ENCODE measurements at places on chromosomes 5 and 9.

GRCh38 chr5:10528056-10528816 is 35.6 kb upstream of the ANKRD33B start:
- DNase-seq = no peak

GRCh38 chr5:76074487-76075065 is 8.6 kb upstream of the SV2C start:
- no peak for DNase-seq

DNA sequence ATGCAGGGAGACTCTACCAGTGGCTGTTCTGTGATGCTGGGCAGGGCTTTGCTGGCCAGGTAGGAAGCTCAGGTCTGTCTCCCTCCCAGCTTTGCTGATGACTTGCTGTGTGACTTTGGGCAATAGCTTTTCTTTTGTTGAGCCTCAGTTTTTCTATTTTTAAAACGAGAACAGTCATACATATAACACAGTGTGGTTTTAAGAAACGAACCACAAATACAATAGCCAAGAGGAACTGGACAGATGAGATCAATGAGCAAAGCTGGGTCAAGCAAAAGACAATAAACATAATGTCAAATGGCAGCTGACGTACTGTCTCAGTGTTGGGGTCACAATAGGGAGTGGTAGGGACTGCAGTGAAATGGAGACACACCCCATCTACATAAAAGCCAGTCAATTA is 20.2 kb downstream of the SLIT3 start:
- no peak for DNase-seq

- no peak for DNase-seq
Measured at GRCh38 chr9:79013715-79014610, 557.8 kb upstream of the TLE4 start.

- DNase-seq = no peak
Measured at GRCh38 chr9:117768750-117769395, 64.7 kb downstream of the TLR4 start.

DNA sequence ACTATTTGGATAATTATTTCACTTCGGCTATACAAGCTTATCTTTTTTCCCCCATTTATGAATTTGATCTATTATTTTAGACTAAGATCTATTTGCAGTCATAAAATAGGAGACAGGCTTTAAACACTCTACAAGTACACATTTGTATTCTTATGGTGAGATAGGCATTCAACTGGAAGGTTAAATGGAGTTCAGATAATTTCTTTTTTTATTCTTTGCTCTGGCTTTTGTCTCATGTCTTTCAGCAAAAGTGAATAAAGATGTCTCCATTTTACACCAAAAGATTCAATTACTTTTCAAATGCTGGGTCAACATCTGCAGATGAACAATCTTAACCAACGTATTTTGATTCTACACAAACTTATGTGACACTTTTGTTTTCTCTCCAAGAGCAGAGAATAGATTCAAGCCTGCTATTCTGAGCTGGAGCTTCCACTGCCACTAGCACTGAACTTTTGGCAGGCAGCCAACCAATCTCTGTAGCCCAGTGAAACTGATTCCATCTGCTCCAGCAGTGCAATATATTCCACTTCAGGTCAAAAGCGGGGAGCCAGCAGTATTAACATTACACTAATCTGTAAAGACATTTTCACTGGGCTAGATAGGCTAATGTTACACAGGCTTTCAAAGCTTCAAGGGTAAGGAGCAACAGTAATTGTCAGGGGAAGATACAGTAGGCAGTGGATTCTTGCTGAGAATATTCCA is 452.0 kb upstream of the ZNF608 start:
- no peak for DNase-seq

GRCh38 chr5:4373051-4373820 is 766.9 kb upstream of the ADAMTS16 start:
- DNase-seq = no peak

DNA sequence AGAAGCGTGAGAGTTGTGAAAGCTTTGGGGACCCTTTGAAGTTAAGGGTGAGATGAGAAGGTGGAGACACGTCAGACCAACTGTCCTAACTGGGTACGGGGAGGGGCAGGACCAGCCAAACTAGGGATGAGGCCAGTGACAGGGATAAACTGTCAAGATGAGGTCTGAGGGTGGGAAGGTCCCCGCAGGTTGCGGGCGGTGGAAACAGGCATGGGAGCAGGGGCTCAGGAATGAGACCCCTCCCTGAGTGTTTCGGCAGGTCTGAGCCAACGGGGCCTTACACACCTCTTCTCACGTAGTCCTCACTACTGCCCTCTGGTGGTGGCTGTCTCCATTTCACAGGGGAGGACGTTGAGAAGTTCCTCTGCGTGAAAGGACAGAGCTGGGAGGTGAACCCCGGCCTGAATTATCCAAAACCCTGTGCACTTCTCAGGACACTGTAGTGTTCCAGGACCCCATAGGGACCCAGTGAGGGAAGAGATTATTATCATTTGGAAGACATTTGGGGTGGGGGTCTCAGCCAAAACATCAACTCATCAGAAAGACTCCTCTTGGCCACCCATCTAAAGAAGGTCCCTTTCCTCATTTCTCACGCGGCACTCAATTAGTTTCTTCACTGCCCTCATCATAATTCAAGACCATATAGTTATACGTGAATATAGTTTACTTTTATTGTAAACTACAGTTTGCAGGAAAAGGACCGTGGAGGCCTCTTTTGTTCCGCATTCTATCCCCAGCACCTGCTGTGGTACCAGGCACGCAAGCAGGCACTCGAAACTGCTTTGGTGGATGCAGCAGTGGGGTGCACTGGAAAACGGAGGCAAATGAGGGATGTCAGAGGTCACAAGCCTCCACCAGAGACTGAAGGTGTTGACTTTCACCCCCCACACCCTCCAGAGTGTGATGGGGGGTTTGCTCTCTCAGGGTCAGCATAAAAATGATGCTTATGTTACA is 21.7 kb upstream of the NANS start:
- DNase-seq = peak; percentile 71

DNA sequence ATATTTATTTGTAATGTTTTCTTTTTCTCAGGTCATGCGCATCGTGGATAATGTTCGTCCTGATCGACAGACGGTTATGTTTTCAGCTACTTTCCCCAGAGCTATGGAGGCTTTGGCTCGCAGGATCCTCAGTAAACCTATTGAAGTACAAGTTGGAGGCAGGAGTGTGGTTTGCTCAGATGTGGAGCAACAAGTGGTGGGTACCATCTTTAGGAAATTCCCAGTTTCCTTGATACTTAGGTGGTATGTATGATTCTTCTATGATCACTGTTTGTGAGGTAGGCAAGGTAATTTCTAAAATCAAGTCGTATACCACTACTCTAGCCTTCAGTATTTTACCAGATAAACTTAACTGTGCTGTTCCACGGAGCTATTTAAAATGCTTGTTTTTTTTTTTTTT is 36.2 kb downstream of the DDX46 start:
- no peak for DNase-seq

GRCh38 chr9:6907772-6908381 is 150.1 kb downstream of the KDM4C start:
- no peak for DNase-seq

GRCh38 chr9:133449760-133450159 is 10.0 kb upstream of the CACFD1 start:
- no peak for DNase-seq

GRCh38 chr5:1443171-1443570 is 2.1 kb downstream of the SLC6A3 start:
- no peak for DNase-seq

- DNase-seq = no peak
Measured at GRCh38 chr5:31554552-31554951, 22.5 kb downstream of the C5orf22 start.

GRCh38 chr5:15634591-15635288 is 134.8 kb downstream of the FBXL7 start:
- no peak for DNase-seq

GRCh38 chr5:80403782-80404181 is 4.1 kb upstream of the ZFYVE16 start:
- DNase-seq = no peak

DNA sequence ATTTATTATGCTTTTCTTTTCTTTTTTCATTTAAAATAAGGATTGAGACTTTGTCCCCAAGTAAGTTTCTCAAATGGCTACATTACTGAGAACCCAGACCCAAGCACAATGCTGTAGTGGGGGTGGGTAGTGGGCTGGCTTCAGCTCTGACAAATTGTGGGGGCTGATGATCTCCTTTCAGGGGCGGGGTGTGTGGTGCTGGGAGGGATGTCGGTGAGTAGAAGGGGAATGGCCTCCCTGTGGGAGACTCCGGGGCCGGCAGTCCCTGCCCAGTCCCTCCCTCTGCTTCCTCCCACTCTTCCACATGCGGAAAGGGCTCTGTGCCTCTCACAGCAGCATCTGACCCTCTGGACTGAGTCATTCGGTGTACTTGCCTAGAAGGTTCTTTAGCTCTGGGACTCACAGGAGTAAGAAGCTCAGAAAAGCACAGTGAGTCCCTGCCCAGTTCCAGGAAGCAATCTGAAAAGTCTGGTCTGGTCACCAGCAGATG is 14.3 kb downstream of the CD180 start:
- DNase-seq = no peak

GRCh38 chr9:98147582-98147981 is 28.6 kb upstream of the TRIM14 start:
- no peak for DNase-seq

DNA sequence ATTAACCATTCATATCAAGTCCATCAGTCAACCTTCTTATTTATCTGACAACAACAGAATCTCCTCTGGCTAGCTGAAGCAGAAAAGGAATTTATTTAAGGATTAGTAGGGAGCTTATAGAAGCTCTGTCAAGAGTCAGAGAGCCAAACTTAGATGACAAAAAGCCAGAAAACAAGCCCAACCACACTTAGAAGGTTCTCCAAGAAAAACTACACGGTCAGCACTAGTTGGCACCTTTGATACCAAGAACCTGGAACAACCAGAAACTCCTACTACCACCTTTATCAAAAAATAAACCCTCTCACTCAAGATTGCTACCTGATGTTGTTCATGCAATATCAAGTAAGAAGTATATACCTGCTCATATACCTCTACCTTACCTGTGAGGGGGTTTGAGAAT is 36.9 kb downstream of the RANBP6 start:
- no peak for DNase-seq

DNA sequence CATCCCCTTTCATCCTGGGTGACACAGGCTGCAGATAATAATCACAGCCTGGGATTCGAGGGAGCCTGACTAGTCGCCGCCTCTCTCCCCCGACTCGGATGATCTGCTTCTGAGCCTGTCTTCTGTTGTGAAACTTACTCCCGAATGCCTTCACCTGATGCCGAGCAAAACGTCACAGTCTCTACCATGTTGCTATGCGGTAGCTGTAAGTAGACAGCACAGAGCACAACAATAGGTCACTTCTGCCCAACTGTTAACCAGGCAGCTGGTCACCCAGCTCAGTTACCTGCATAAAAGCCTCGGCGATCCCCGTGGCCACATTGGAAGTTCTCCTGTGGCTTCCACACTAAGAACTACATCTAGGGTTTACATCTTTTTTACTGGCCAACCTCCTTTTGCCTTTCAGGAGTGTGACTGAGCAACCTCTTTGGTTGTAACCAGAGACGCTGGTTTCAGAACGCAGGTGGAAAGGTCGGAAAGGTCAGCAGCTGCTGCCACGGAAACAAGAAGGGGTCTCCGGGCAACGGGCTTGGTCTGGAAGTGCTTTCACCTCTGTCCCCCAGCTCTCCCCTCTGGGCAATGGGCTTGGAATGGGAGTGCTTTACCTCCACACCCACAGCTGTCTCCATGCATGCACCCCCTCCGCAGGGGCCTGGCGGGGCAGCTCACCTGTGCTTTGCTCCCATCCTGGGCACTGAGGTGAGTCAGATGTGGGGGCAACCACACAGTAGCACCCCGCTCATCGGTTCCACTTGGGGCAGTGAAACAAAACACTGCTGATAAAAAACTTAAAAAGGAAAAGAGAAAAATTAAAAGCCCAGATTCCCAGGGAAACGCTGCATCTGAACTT is 7.6 kb upstream of the PPP1R26 start:
- no peak for DNase-seq
